ENCODE measurements at places on chromosomes 3 and 15.

DNA sequence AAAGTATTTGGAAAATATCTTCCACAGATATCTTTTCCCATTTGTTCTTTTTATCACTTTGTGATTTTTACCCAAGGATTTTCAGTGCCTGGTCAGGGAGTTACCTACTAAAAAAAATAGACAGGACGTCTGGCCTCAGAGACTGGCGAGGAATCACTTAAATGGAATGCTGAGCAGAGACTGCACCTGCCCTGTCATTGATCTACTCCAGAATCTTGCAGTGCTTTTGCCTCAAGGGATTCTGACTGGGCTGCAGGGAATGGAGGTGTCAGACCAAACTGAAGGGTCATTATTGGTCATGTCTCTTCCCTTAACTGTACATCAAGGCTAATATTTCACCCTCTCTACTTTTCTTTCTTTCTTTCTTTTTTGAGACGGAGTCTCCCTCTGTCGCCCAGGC is 12.1 kb upstream of the RYR3 start:
- DNase-seq = no peak

DNA sequence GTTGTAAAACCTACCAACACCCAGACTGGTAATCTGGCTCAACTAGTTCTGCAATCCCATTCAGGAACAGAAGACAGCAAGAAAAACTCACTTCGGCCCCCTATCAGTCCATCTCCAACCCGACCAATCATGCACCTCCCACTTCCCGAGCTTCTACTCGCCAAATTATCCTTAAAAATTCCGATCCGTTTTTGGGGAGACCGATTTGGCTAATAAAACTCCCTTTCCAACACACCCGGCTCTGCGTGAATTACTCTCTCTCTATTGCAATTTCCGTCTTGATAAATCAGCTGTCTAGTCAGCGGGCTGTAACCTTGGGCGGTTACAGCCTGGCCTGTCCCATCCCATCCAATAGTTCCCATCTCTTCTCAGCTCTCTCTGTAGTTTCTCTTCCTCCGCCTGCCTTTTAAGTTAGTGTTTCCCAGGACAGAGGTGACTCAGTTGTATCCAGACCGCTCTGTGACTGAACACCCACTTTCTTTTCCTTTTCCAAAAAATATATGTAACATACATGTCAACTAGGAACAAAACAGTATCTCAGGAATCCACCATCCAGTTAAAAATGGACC is 780 bp upstream of the ACAD9 start:
- no peak for DNase-seq

DNA sequence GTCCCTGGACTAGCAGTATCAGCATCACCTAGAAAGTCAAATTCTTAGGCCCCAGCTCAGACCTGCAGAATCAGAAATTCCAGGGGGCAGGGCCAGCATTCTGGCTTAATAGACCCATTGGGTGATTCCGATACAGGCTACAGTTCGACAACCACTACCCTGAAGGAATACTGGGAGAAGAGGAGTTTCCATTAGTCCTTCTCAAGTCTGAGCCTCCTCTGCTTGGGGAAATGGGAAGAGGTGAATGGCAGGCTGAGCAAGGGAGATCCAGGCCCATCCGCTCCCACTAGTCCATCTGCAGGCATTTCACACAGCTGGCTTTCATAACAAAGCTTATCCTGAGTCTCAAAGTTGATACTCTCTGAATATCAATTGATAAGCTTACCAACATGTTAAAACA is 69.1 kb downstream of the MECOM start:
- DNase-seq = no peak

DNA sequence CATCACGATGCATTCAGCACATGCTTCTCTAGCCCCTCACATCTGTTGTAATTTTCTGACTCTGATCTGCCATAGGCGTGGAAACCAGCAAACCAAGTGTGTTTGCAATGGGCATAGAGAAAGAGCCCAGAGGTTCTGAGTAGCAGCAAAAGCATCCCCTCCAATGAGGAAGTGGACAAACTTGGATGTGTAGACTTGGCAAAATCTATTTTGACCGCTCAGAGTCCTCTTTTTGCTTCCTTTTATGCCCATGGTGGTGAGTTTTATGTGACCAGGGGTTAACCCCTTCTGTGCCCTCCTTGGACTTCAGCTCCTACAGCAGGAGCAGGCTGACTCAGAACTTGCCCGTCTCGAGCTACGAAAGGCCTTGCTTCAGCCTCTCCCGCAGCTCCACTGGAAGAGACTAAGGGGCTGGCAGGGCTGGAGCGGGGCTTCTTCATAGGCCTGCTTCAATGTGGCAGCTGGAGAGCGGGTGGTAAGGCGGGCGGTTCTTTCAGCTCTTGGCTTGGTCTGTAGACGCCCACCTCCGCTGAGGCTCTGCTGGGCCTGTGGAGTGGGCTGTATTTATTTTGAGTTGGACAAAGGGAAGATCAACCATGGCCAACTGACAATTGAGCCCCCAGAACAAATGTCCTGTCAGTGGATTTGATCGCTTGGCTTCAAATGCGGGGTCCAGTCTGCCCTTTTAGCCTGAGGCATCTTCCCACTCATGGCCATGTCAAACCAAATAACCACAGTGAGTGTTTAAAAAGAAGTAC is 6.5 kb upstream of the ETV5 start:
- DNase-seq = no peak

GRCh38 chr3:38003371-38003816 is 12.8 kb downstream of the VILL start:
- DNase-seq = peak; percentile 87

DNA sequence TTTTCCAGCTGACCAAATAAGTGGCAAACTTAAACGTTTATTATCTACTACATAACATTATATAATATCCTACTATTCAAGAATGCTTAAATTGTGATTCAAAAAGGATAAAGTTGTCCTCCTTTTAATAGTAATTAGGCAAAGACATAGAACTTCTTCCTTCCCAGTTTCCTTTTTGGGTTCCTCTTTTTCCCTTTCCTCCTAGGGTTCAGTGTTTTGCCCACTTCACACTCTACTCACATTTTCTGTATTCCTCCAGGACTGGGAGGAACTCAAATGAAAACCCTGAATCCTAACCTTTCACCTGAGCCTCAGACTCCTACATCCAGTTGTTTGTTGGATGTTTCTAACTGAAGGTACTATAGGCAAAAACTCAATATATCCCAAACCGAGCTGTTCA is 132.5 kb downstream of the PEAK1 start:
- DNase-seq = no peak

DNA sequence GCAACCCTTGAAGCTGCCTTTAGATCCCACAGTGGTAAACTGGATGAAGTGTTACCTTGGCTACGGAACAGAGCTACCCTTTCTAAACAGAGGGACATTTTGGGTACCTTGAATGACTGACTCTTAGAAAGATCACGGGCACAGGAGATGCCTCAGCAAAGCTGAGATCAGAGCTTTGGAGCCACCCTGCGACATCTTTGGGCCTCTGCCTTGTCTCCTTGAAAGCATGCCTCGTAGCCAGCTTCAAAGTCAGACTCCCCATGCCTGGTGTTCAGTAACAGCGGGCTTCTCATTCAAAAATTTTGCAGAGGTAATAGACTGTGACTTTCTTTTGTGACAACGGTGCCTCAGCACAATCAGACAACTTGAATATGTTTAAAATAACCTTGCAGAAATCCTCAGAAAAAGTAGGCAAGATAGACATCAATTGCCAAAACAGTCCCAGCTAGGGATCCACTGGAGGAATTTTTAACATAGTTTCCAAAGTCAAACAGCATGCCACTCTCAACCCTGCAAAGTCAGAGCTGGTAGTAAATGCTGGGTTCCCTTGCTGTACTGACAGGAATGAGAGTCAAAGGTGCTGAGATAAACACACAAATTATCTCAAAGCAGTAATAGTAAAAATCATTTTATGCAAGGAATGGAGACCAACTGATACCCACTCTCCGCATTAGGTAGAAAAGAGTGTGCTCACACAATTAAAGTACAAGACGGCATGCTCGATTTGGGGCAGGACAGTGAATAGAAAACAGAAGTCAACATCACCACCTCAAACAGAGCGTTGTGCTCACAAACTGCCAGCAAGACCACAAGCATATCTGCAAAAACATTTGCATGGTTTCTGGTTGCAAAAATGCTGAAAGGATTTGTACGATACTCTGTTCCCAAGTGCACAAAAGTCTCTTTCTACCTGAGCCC is 82.1 kb downstream of the MYO1E start:
- no peak for DNase-seq

GRCh38 chr15:75230551-75231371 is 27.4 kb upstream of the GOLGA6C start:
- DNase-seq = no peak

DNA sequence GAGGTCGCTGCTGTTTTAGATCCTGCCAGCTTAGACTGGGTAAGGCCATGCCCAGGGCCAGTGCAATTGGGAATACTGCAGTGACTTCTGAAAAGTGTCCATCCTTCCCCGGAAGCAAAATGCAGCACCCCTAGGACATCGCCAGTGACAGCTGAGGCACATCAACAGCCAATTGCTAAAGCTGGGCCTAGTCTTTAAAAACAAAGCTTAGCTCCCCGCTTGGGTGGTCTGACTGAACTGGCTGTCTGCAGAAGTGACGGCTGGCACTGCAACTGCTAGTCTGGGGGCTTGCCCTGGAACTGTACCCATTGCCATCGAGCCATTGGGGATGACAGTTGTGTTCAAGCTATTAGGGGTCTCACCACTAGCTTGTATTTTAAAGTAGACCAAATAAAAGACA is 4.3 kb downstream of the LYSMD4 start:
- no peak for DNase-seq

GRCh38 chr3:31077826-31078225 is 183.4 kb upstream of the GADL1 start:
- no peak for DNase-seq

DNA sequence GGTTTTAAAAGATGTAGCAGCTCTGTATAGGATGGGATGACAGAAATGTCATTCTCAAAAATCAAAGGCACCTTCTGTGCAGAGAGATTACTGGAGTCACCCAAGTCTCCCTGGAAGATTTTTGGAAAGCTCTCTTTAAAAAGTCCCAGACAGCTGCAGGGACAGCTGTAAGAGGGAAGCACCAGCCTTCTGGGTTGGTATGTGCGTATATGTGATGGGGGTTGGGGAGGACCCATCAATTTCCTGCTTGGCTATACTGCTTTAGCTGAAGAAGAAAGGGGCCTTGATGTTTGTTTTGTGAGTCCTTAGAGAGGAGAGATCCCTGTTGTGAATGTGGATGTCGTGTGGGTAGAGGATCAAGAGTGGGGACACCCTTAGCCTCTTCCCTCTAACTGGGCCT is 5.4 kb upstream of the SEC11A start:
- no peak for DNase-seq

DNA sequence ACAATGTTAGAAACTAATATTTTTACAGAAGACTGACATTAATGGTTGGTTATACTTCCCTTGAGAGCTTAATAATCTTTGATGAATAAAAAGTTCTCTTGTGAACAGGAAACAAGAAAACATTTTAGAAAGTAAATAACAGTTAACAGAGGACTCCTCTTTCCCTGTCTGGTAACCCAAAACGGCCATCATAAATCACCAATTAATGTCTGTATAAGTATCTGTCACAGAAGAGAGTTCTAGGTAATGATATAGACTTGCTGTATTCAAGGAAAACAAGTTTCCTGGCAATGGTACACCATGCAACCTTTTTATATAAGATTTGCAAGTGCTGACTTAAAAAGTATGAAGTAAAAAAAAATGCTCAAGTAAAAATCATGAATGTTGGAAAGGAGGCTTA is 426.7 kb downstream of the SOX2 start:
- DNase-seq = no peak

GRCh38 chr3:64467255-64467944 is 220.4 kb downstream of the ADAMTS9 start:
- no peak for DNase-seq

DNA sequence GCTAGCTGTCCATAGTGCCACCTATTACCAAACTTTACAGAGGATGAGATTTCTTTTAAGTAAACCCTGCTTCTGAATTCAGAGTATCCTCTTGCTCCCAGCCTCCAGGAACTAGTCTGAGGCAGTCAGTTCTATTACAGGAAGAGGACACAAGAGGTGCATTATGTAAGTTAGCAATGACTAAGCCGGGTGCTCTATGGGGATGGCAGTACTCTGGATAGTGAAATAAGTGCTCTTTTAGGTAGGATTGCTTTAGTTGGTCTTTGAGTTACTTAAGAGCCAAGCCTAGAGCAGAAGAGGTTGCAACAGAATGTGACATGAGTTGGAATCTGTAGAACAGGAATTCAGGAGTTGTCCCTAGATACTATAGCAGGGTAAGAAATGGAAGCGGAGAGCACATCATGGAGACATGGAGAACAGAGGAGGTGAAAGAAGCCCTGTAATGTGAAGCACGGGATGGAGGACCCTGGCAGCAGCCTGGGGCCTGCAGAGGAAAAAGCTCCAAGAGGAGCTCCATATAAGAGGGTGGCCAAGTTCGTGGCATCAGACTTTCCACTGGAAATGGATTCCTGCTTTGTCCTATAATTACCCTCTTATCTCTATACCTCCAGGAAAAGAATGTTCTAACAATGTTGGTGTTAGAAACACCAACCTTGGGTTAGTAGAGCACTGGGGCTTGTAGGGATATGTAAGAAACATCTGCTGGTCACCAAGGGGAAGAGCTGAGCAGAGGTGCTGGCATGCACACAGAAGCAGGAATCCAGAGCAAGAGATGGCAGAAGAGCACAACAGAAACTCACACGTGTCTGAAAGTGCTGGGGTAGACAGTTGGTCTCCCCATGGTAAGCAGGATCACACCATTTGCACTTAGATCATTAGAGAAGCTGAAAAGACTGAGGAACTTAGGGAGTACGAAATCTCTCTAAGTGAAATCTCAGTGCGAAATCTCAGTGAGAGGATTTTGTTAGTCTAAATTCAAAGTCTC is 851.1 kb downstream of the FHIT start:
- DNase-seq = no peak

DNA sequence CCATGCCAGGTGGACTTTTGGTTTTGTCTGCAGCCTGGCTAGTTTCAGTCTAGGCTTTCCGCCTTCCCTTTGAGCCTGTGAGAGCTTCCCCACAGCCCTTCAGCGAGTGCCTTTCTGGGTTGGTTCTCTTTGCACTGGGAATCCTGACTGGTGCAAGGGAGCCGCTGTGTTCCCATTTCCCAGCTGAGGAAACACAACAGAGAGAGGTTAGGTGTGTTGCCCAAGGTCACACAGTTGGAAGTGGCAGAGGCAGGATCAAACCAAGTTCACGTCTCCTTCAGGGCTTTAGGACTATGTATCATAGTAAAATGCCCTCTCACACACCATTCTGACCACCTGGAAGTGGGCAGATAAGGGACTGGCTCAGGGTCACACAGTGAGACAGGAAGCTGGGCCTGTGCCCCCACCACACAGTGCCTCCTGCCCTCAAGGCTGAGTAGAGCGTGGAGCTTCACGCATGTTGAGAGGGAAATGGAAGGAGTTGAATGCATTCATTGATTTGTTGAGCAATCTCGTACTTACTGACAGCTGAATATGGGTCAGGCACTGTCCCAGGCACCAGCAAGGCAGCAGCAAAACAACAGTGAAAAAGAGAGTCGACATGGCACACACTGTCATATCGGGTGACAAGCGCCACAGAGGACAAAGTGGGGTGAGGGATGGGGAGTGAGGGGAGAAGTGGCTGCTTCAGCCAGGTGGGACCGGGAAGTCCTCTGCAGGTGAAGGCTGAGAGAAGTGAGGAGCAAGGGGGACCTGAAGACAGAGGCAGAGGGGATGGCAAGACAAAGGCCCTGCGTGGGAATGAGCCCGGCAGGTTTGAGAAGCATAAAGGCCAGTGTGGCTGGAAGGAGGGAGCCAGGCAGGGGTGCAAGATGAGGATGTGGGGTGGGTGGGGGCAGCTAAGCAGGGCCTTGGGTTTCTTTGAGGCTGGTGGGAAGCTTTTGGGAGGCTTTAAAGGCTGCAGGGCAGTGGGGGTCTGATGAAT is 12.3 kb upstream of the ANPEP start:
- no peak for DNase-seq

GRCh38 chr15:71456811-71457210 is 341.5 kb downstream of the THSD4 start:
- DNase-seq = no peak
